ENCODE measurements at places on chromosomes 11 and 22. TPM values are rescaled to one million over a fixed set of nuclear protein-coding genes. Genes with fewer than 3 reads are reported as not detected.

- H3K27me3 ChIP-seq, result no peaks in the 10 kb centered on the region
- no peaks in the 10 kb centered on the region for H3K36me3 ChIP-seq
- peaks cover 17% of the 10 kb centered on the region for H3K4me1 ChIP-seq
Measured at GRCh38 chr11:62340269-62340901, 3.1 kb downstream of the ASRGL1 start.

GRCh38 chr11:128942817-128943427 is at the start of gene TP53AIP1:
TP53AIP1 (minus strand) TSS chr11:128942871; CDS start chr11:128937818, 5,053 bp downstream.
- no peak for DNase-seq
- no peak within 1 kb of the TSS for H3K27ac ChIP-seq
- no peaks in the 10 kb centered on the region for H3K4me1 ChIP-seq
- no peaks in the 10 kb centered on the region for H3K36me3 ChIP-seq

Gene C22orf42
- 0.26 TPM for total RNA-seq

DNA sequence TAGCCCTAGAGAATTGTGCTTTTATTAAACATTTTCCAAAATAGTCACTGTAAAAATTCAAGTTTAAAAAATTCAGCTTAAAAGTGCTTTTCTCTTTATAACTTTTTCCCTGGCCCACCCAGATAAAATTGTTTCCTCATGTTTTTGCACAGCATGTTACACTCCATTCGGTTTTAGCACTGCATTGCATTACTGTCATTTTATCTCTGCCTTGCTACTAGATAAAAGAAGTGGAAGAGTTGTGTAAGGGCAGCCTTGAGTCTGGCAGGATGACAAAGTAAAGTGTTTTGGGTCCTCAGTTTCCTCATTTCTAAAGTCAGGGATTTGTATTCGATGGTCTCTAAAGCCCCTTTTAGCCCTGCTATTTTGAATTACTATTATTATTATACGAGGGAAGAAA is 99.8 kb downstream of the ATM start:
- no peaks in the 10 kb centered on the region for H3K27me3 ChIP-seq
- no peak overlapping the region for H3K27ac ChIP-seq
- peaks cover 32% of the 10 kb centered on the region for H3K36me3 ChIP-seq
- no peak for DNase-seq

DNA sequence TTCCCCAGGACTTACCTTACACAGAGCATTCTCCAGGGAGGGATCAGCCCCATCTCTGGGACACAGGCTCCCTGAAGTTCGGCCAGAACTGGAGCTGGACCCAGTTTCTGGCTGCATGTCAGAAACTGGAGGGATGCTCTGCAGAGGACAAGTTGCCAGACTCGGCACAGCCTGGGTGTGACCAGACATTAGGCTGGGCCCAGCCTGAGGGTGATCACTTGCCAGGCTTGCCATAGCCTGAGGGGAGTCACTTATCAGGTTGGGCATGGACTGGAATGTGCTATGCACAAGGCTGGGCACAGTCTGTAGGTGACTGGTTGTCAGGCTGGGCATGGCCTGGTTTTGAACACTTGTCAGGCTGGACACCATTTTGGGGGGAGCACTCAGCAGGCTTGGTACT is 30.7 kb upstream of the STK33 start:
- DNase-seq, result no peak
- H3K27ac ChIP-seq, result no peak overlapping the region
- H3K4me3 ChIP-seq, result no peak overlapping the region
- no peaks in the 10 kb centered on the region for H3K27me3 ChIP-seq

- H3K36me3 ChIP-seq, result no peaks in the 10 kb centered on the region
- no peak for DNase-seq
- no peaks in the 10 kb centered on the region for H3K4me1 ChIP-seq
- no peak overlapping the region for H3K4me3 ChIP-seq
- no peaks in the 10 kb centered on the region for H3K27me3 ChIP-seq
- no peak overlapping the region for H3K27ac ChIP-seq
Measured at GRCh38 chr11:100888836-100889235, 201.7 kb downstream of the ARHGAP42 start.

Gene SMC1B
- 0.13 TPM for total RNA-seq

- H3K27me3 ChIP-seq, result no peaks in the 10 kb centered on the region
- peak overlapping the region; percentile 32 for H3K27ac ChIP-seq
Measured at GRCh38 chr11:45025716-45026492, 75.2 kb upstream of the TP53I11 start.

Gene NLRP10
- not detected for total RNA-seq

- H3K27me3 ChIP-seq, result no peaks in the 10 kb centered on the region
- H3K36me3 ChIP-seq, result peaks cover 9% of the 10 kb centered on the region
- H3K4me3 ChIP-seq, result no peak overlapping the region
- H3K27ac ChIP-seq, result no peak overlapping the region
- no peaks in the 10 kb centered on the region for H3K4me1 ChIP-seq
- DNase-seq, result no peak
Measured at GRCh38 chr22:33631777-33632176, 288.5 kb downstream of the LARGE1 start.

- H3K27me3 ChIP-seq, result peaks cover 26% of the 10 kb centered on the region
- peak; percentile 95 for DNase-seq
Measured at GRCh38 chr11:2419638-2420501, 19.3 kb downstream of the TSSC4 start.

GRCh38 chr11:129375751-129376657 is at the start of gene BARX2:
BARX2 (plus strand) TSS chr11:129375848; CDS start chr11:129376036, 188 bp downstream.
- peaks cover 97% of the 10 kb centered on the region for H3K27me3 ChIP-seq
- H3K4me1 ChIP-seq, result peaks cover 41% of the 10 kb centered on the region
- peak within 1 kb of the TSS; percentile 49 for H3K4me3 ChIP-seq
- no peak within 1 kb of the TSS for H3K27ac ChIP-seq
- no peak for DNase-seq

- H3K4me3 ChIP-seq, result no peak overlapping the region
- no peak for DNase-seq
Measured at GRCh38 chr11:94926271-94926625, 47.1 kb downstream of the CWC15 start.

DNA sequence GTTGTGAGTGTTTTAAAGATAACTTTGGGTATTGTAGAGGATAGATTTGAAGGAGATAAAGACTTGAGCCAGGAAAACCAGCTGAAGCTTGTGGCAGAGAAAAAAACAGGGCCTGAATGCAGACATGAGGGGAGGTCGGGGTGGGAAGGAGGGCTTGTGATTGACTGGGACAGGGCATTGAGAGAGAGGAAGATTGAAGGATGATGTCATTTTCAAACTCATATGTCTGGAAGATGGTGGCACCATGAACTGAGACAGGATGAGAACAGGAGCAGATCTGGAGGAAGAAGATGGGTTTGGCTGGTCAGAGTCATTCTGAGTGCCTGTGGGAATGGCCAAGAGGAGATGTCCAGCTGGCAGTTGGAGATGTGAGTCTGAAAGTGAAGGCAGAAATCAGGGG is 14.7 kb downstream of the CSNK2A3 start:
- no peak overlapping the region for H3K4me3 ChIP-seq
- no peak overlapping the region for H3K27ac ChIP-seq
- DNase-seq, result no peak
- H3K4me1 ChIP-seq, result no peaks in the 10 kb centered on the region
- H3K36me3 ChIP-seq, result no peaks in the 10 kb centered on the region
